Activated CD4-positive, alpha-beta T cell treated with anti-CD3 and anti-CD28 coated beads, Interleukin-2, amount 10 ng/mL, durations not matched to agents 7 days and 5 days (primary cell): ENCODE measurements at places on chromosomes 5 and 9. TPM values are rescaled to one million over a fixed set of nuclear protein-coding genes. Genes with fewer than 3 reads are reported as not detected.

GRCh38 chr9:80796632-80797031 lies 892.7 kb downstream of the TLE1 start:
- DNase-seq, result no peak
- H3K4me3 ChIP-seq, result no peak overlapping the region
- H3K4me1 ChIP-seq, result no peaks in the 10 kb centered on the region
- H3K27ac ChIP-seq, result no peak overlapping the region
- no peaks in the 10 kb centered on the region for H3K27me3 ChIP-seq

- no peak overlapping the region for H3K27ac ChIP-seq
- H3K4me1 ChIP-seq, result peaks cover 8% of the 10 kb centered on the region
- H3K4me3 ChIP-seq, result no peak overlapping the region
Measured at GRCh38 chr5:14353726-14354474, 210.8 kb downstream of the TRIO start.

DNA sequence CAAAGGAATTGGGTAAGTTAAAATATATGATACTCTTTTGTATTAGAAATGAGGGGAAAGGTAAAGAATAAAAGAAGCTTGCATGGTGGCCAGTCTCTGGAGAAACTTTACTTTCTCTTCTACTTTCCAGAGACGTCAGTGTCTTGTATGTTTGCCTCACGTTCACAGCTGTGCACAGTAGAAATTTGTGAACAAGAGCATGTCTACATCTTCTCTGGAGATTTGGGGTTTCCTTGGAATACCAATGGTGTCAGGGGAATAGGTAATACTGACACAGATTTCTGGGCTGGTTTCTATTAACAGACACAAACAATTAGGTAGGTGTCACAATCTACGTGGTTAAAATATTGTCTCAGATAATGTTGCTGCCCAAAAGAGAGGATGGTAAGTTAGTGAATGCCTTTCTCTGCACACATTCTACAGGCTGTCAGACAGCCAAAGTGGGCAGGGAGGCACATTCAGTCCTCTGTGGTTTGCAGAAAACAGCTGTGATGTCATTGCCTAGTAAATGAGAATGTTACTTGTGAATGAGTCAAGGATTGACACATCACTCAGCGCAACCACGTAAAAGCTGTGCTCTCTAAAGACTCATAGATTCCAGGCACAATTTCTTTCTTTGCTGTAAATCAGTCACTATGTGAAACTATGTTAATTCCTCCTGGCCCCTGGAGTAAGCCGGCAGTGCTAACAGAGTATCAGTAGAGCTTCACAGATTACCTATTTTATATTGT lies 397.1 kb downstream of the MAN2A1 start:
- DNase-seq, result peak; percentile 17
- peaks cover 14% of the 10 kb centered on the region for H3K4me1 ChIP-seq
- H3K4me3 ChIP-seq, result no peak overlapping the region
- H3K27me3 ChIP-seq, result no peaks in the 10 kb centered on the region
- H3K27ac ChIP-seq, result peak overlapping the region; percentile 55
- no peaks in the 10 kb centered on the region for H3K36me3 ChIP-seq

Gene SLCO6A1
- not detected for total RNA-seq

GRCh38 chr9:80493258-80493657 lies 921.5 kb downstream of the TLE4 start:
- H3K27me3 ChIP-seq, result no peaks in the 10 kb centered on the region
- H3K27ac ChIP-seq, result no peak overlapping the region
- H3K4me3 ChIP-seq, result no peak overlapping the region
- DNase-seq, result no peak
- H3K4me1 ChIP-seq, result no peaks in the 10 kb centered on the region

DNA sequence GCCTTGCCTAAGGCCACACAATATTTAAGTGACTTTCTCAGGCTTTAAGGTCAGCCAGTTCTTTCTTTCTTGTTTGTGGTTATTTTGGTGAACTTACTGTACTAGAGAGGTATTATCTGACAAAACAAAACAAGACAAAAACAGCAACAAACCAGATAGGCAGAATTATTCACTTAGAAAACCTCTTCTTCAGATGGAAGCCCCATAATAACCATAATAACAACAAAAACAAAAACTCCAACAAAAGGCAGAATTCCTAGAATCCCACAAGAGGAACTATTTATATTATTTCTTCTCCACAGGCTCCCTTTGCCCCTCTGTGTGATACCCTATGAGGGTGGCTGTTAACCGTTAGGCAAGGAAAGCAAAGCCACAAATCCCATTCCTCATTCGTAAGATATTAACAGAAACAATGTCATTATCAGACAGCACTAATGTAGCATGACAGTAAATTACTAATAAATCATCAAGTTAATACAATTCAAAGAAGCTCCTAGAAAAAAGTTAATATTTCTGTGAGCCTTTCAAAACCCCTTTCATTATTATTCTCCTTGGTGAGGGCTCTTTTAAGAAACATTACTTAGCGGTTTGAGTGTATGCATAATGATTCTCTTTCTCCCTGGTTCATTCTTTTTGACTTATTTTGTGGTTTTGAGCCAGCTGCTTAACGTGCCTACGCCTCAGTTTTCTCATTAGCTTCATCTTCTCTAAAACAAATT lies 274.9 kb downstream of the EFNA5 start:
- no peaks in the 10 kb centered on the region for H3K36me3 ChIP-seq
- H3K27me3 ChIP-seq, result peaks cover 13% of the 10 kb centered on the region
- no peak for DNase-seq
- H3K4me3 ChIP-seq, result no peak overlapping the region

DNA sequence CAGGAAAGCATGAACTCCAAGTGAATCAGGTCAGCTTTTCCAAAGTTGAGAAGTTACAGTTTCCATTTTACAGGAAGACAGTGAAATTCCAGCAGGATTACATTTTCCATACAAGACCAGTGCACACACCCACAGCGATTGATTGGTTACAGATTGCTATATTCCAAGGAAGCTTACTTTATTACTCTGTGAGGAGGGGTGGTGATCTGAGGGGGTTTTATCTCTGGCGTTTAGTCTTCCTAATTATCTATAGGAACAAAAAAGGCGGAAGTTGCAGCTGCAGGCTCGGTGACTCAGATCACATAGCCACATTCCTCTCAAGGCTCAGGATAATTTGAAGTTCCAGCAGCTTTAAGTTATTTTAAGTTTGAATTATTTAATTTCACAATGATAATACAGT lies 450.4 kb upstream of the NMUR2 start:
- no peak overlapping the region for H3K4me3 ChIP-seq
- DNase-seq, result no peak
- H3K27ac ChIP-seq, result no peak overlapping the region
- no peaks in the 10 kb centered on the region for H3K4me1 ChIP-seq
- H3K36me3 ChIP-seq, result no peaks in the 10 kb centered on the region

DNA sequence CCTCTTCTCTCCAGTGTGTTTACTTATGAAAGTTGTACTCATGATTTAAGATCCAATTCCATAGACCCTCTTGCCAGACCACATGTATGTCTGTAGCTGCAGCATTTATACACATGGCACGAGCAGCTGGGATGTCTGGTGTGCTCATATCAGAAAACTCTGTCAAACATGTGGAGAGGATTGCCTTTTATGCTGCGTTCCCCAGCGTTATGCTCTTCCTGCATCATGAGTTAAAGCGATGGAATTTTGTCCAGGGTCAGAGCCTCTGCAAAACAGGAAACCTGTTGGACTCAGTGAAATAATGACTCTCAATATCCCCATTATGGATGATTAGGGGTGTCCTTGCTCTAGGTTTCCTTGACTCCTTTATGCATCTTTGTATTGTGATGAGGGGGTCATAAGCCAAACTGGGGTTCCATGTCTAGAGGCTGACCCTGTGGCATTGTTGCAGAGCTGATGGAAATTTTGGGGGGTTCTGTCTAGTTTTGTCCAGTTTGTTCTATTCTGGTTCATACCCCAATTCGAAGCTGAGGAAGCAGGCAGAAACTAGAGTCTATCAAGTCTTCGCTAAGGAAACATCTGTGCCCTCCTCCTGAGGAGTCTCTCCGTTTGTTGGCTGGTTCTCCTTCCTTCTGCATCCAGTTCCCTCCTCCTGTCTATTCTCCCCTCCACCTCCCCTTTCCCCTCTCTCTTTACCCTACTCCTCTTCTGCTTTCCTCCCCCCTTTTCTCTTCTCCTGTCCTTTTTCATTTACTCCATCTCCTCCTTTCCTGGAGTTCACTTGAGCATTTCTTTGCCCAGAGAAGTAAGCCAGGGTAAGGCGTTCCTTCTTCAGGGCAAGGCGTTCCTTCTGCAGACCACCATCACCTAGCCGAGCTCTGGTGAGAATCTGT lies 252.8 kb downstream of the MAST4 start:
- peaks cover 12% of the 10 kb centered on the region for H3K4me1 ChIP-seq
- DNase-seq, result no peak
- H3K36me3 ChIP-seq, result peaks cover 4% of the 10 kb centered on the region

- H3K27ac ChIP-seq, result no peak overlapping the region
- DNase-seq, result no peak
- H3K4me1 ChIP-seq, result peaks cover 9% of the 10 kb centered on the region
- H3K36me3 ChIP-seq, result peaks cover 9% of the 10 kb centered on the region
- peaks cover 8% of the 10 kb centered on the region for H3K27me3 ChIP-seq
Measured at GRCh38 chr5:56659971-56660370, 155.4 kb upstream of the MAP3K1 start.

DNA sequence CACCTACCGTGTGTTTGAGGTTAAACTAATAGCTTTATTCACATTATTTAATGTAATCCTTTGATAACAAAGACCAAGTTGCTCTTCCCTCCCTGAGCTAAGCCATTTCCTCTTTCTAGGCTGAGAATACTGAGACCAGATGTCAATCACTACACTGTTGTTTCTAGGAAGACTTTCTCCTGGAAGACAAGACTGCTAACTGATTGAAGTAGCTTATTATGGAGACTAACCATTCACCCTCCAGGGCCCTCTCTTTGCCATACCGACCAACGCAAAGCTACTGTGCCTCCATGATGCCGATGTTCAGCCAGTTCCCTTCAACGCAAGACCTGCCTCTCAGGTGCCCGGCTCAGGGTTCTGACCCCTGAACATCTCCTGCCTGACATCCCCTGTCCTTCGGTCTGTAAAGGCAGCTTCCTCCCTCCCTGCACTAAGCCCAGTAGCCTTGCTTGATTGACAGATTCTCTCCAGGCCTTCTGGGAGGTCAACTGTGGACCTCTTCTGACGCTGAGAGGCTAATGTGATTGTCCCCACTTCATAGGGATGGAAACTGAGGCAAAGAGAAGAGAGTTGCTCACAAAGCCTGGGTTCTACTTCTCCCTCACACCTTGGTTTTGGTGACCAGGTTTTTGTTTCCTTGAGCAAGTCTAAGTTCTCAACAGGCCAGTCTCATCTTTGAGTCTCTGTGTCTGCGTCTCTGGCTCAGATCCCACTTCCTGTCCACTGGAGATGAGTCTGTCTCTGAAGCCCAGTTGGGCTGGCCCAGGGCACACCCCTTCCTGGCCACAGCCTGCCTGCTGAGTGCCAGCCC lies 259.7 kb upstream of the IRX2 start:
- H3K4me1 ChIP-seq, result no peaks in the 10 kb centered on the region
- no peaks in the 10 kb centered on the region for H3K27me3 ChIP-seq
- no peak overlapping the region for H3K4me3 ChIP-seq
- no peak overlapping the region for H3K27ac ChIP-seq
